Hypothalamus (tissue), 51 donors: ENCODE measurements at places on chromosomes 6 and 20.

GRCh38 chr6:57301757-57302156 is 15.7 kb upstream of the PRIM2 start:
- DNase-seq = no peak

GRCh38 chr6:81906709-81907204 is 154.3 kb upstream of the TENT5A start:
- no peak for DNase-seq

DNA sequence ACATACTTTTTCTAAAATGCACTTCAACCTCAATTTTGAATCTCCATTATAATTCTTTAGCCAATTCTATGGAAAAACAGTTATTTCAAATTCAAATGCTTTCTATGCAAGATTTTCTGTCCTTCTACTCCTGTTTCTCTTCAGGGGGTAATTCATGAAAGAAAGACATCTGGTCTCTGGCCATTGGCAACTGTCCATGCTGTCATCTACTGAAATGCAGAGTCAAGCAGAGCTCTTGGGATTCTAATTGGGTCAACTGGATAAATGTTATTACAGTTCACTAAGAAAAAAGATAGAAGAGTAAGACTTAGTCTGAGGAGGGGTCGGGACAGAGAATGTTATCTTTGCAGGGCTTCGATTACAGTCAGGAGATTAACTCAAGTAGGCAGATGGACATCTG is 22.0 kb upstream of the BMP5 start:
- no peak for DNase-seq

DNA sequence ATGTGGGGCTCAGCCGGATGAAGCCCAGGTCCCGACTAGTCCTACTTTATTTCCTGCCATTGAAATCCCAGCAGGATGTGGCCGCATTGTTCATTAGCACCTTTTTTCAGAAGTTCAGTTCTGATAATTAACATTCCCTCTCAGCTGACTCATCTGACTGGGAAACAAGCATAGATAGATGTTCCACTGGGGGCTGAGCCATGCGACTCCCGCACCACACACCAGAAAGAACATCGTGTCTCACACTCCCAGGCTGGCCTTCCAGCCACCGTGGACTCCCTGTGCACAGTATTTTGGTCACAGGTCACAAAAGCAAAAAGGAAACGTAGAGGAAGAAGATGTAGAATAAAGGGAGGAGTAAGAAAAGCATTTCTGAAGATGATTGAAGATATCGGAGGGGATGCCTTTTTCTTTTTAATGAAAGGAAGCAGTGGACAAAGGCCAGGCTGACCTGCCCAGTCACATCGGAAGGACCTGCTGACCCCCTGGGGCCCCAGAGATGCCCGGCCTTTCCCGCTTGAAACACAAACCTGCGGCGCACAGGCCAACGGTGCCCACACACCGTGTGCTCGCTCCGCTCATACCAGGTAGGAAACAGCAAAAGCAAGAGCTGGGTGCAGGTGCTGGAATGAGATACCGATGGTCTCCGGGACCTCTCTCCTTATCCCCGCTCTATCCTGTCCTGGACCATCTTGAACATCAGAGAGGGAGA is 11.8 kb downstream of the RPS6KA2 start:
- DNase-seq = no peak

- no peak for DNase-seq
Observed at GRCh38 chr6:46773201-46773855, 19.9 kb upstream of the MEP1A start.

DNA sequence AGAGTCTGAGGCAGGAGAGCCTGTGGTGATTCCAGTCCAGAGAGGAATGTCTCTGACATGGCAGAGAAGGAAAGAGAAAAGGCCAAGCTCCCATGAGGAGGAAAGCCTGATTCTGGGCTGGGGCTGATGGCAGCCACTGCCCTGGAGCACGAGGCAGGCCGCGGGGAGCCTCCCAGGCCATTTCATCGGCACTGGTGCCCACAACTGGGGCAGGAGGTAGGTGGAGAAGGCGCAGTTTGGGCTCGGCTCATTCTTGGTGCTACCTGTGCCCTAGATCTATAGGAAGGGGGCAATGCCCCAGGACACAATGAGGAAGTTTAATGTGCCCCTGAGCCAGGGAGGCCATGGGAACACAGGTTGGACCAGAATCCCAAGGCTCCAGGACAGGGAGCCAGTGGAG is 2.6 kb upstream of the TREML1 start:
- no peak for DNase-seq

GRCh38 chr6:6696867-6697531 is 108.5 kb downstream of the LY86 start:
- peak; percentile 12 for DNase-seq

DNA sequence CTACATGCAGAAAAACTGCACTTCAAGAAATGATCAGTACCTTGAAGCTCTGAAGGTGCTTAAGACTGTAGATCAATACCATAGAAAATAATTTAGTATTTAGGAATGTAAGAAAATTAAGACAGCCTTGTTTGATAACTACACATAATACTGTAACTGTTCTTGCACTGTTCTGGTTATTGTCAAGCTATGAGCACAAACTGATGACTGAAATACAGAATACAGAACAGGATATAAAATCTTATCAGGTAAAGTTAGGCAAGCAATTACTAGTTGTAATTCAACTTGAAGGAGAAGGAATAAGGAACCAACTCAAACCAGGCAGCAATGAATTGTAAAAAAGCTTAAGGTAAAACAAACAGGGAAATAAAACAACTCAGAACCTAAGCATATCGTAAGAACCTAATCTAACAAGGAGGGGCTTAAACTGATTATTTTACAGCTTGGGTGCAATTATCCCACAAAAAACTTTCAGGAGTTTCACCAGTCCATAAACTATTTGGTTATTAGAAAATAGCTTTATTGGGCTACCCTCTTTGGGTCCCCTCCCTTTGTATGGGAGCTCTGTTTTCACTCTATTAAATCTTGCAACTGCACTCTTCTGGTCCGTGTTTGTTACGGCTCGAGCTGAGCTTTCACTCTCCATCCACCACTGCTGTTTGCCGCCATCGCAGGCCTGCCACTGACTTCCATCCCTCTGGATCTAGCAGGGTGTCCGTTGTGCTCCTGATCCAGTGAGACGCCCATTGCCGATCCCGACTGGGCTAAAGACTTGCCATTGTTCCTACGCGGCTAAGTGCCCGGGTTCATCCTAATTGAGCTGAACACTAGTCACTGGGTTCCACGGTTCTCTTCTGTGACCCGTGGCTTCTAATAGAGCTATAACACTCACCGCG is 97.7 kb downstream of the ATG5 start:
- DNase-seq = no peak

DNA sequence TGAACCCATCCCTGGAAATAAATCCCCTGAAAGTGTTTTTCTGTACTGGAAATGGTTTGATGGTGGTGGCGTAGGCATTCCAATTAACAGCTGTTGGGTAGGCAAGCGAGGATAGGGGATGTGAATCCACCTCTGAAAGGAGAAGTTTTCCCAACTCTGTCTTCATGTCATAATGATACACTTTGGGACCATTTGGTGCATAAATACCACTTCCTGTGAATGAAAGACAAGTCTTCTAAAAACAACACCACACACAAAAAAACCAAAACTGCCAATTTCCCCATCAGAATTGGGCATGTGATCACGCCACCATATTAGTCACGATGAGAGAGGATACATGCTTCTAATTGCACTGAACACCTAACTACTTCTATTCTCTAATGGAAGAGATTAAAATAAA is 6.4 kb downstream of the VNN2 start:
- DNase-seq = no peak

- DNase-seq = no peak
Observed at GRCh38 chr6:53593001-53593488, 48.1 kb upstream of the GCLC start.

- no peak for DNase-seq
Observed at GRCh38 chr6:106026748-106027715, 59.1 kb upstream of the PRDM1 start.

DNA sequence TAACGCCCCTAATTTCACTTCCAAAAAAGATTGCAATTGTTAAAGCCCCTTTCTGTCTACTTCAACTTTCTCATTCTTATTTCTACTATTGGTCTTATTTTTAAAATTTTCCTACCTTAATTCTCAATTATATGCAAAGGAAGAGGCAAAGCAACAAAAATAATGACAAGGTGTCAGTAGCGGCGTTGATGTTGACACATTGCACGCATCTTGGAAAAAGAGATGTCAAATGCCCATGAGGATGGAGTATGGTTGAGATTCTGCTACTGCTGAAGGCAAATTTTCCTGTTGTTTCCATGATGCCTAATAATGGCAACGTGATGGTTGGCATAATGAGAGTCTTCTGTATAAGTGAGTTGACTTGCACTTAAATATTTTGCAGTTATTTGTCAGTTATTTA is 258.9 kb downstream of the CDKAL1 start:
- no peak for DNase-seq

GRCh38 chr6:163001330-163001729 is 273.6 kb downstream of the PACRG start:
- no peak for DNase-seq

DNA sequence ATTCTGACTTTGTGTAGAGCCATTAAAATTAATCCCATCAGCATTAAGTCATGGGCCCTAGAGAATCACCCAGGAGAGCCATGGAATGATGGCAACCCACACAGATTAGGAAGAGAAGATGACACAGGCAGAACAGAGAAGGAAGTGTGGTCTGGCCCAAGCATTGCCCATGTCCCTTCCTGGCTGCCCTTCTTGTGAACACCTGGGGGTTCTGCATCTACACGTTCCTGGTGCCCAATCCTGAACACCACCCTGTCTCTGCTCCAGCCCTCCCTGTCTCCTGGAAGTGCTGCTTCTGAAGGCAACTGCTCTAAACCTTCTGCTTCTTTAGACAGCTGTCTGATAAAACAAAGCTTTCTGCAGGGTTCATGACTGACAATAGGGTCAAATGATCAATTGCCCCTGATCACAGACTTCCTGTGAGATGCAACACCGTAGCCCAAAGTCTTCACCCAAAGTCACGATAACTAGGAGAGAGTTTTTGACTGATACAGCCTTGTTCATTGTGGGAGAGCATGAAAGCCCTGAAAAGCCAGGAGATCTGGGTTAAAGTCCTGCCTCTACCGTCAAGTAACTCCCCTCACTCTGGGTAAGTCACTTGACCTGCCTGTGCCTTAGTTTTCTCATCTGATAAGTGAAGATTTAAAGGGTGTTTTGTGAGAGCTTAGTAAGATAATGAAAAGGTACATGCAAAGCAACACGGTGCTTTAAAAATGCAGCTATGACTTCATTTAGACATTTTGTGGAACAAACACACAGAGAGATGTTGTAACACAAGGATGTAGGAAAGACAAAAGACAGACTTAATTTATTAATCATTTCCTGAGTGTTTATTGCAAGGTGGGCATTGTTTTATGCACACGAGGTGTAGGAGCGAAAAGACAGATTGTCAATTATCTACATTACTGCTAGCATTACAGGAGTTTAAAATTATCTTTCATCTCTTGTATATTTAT is 291.2 kb upstream of the STXBP5 start:
- no peak for DNase-seq

- DNase-seq = no peak
Observed at GRCh38 chr6:110548110-110548847, 71.9 kb upstream of the SLC22A16 start.

- DNase-seq = no peak
Observed at GRCh38 chr6:44232676-44233566, 9.5 kb downstream of the SLC29A1 start.

GRCh38 chr6:109894181-109894580 is 83.9 kb upstream of the GPR6 start:
- no peak for DNase-seq

GRCh38 chr6:149267072-149267471 is 50.4 kb upstream of the TAB2 start:
- DNase-seq = no peak

- DNase-seq = no peak
Observed at GRCh38 chr6:24927985-24928745, 7.6 kb downstream of the RIPOR2 start.

GRCh38 chr20:8545212-8545611 is 413.1 kb downstream of the PLCB1 start:
- DNase-seq = no peak

GRCh38 chr6:162688751-162689345 is 38.7 kb downstream of the PRKN start:
- no peak for DNase-seq

DNA sequence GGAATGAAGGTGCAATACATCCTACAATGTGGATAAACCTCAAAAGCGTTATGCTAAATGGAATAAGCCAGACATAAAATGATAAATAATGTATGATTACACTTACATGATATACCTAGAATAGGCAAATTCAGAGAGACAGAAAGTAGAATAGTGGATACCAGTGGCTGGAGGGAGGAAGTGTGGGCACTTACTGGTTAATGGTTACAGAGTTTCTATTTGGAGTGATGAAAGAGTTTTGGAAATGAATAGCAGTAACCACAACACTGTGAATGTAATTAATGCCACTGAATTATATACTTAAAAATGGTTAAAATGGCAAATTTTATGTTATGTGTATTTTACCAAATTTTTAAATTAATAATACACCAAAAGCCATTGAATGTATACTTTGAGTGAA is 71.4 kb upstream of the CST7 start:
- no peak for DNase-seq

- no peak for DNase-seq
Observed at GRCh38 chr20:33862709-33863403, 51.7 kb downstream of the CHMP4B start.

DNA sequence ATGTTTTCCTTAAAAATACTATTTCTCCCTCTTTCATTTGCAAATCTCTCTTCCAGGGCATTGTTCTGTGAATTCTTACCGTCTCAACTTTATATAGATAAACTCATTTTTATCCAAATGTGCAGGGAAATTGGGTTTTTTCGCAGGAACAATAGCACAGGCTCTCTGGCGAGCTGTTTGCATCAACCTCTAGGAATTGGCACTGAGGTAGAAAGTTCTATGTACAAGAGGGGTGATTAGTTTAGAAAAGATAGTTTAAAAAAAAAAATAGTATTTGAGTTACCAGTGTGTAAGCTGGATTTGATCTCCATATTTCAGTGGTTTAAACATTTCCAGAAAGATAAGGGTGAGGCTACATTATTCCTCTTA is 129.7 kb upstream of the BTN3A2 start:
- no peak for DNase-seq

- no peak for DNase-seq
Observed at GRCh38 chr20:33871362-33871761, 60.2 kb downstream of the CHMP4B start.

GRCh38 chr6:4790158-4790899 is 14.1 kb downstream of the CDYL start:
- DNase-seq = no peak

DNA sequence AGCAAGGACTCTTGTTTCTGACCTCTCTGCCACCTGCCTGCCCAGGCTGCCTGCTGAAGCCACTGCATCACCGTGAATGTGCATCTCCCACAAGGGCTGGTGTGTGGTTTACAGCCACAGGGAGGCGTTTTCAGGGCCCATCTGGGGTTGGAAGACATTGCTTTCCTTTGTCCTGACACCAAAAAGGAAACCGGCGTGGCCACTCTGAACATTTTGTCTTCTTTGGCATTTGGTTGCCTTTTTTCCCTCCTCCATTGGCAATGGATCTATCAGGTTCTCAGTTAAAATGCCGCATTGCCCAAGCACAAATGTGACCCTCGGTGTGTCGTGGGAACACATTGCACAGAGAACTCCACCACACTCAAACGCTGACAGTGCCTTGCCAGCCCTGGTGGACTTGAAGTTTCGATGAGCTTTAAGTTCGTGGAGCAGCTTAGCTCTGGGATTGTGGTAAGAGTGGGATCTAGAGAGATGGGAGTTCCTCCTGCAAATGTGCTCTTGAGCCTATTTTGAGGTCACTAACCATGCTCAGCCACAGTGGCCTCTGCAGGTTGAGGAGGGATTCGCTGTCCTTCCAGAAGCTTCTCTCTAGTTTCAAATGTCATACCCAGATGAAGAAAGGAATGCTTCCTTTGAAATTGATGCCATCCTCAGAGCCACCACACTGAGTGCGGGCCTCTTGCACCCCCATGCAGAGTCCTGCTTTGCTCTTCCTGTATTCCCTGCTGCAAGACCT is 14.8 kb upstream of the PCK1 start:
- no peak for DNase-seq
